ENCODE measurements at places on chromosomes 7 and 10.

DNA sequence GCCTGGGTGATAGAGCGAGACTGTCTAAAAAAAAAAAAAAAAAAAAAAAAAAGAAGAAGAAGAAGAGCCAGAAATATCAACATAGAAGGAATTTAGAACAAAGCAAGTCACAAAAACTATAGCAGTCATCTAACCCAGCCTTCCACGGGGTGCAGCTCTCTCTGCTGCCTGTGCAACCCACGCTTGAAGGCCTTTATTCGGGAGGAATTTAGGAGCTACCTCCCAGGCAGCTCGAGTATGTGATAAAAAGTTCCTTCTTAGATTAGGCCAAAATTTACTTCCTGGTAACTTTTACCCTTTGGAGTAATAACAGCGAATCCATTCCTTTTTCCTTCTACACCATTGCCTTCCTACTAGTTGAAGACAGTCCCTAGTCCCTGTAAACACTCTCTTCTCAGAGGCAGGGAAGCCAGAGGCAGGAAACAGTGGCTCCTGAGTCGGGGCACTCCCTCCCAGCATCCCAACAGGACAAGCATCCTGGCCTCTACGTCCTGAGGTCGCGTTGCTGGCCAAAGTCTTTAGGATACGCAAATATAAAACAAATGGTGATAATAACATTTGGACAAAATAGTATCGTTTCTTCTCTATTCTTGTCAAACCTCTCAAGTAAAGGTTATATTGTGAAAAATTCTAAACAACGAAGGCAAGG lies 109.3 kb upstream of the KMT2C start:
- DNase-seq: no peak

DNA sequence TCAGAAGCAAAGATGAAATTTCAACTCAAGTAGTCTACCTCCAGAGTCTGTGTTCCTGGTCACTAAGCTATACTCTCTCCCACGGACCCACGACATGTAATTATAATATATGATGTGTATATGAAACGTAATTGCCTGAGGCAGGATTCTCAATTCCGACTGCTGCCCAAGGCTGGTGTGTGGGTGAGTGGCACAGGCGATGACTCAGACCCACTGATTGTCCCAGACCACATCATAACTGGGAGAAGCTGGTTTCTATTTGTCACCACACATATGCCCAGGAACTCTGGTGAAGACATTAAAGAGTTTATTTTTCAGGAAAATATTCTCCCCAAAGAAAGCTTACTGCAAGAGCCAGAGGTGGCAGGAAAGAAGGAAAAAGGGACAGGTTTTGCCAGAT lies 219.3 kb downstream of the JAZF1 start:
- DNase-seq: no peak

DNA sequence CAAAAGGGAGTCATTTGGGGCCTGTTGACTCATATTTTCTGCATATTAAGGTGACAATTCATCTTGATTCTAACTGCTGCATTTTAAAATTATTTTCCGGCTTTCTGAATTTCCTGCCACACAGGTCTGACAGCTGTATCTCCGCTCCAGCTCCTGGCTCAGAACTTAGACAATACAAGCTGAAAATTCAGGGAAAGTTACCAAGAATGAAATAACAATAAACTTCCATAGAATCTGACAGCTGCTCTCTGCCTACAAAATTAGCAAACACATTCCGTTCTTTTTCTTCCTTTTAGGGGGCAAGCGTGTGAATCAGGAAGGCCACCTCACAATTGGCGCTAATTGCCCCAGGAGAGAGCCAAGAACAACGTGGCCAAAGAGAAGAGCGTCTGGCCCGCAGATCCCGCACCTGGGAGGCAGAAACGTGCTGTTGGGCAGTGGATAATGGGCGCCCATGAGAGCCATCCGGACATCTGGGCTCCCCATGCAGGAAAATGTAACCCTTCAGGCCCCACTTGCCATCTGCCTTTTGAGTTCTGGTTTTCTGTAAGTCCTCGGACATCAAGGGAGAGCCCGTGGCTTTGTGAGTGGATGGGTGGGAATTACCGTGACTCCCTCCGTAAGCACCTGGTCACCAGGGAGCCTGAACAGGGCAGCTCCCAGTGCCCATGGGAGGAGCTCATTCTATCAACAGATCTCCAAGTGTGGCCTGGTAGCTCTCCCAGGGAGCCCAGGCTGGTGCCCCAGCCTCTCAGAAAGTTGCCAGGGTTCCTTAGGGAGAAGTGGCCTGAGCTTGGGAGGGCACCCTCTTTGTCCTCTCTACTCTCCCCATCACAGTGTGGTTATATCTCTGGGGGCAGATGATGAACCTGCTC lies 5.0 kb downstream of the CLRN3 start:
- DNase-seq: no peak

DNA sequence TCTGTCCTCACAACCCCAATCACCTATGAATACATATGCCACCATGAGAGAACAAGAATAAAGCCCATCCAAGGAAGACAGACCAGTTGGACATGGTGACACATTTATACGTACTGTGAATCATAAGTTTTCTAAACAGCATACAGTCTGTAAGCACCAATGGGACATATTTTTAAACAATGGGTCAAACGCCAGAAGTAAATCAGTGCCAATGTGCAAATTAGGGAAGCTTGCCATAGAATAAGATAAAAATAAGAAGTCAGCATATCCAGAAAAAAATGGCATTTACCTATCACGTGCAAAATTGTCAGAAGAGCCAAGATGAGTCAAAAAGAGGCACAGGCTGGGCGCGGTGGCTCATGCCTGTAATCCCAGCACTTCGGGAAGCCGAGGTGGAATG lies 910.4 kb downstream of the SORCS1 start:
- DNase-seq: no peak

DNA sequence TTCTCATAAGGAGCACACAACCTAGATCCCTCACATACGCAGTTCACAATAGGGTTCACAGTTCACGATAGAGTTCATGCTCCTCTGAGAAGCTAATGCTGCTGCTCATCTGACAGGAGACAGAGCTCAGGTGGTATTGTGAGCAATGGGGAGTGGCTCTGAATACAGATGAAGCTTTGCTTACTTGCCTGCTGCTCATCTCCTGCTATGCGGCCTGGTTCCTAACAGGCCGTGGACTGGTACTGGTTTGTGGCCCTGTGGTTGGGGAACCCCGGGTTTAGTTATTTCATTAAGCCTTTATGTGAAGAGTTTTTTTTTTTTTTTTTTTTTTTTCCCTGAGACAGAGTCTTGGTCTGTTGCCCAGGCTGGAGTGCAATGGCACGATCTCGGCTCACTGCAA lies 19.4 kb downstream of the SLK start:
- DNase-seq: no peak

DNA sequence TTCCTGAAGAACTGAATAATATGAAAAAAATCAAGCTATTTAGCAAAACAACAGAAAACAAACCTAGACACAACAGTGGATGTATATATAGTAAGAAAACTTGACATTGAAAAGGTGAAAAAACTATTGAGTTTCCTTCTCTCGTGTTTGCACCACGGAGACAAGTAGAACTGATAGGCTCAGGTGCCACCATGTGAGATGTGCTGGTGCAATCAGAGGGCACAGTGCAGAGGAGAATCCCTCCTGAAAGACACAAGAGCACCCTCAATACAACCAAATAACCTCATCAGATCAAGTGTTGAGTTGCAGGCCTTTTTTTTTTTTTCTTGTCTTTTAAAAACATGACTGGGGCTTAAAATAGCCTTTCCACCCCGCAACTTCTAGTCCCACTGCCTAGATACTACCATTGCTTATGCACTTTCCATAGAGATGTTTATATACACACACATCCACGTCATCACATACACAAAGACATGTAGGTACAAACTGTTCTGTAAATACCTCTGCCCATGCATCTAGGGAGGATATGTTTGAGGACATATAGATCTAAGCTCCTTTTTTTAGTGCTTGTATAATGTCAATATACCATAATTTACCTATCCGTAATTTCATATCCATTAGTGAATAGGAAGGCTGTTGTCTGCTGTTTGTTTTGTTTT lies 54.1 kb downstream of the UBE2H start:
- DNase-seq: no peak

Data from hematopoietic multipotent progenitor cell treated with erythropoietin and hydrocortisone succinate and interleukin-3 and kit ligand, for 17 days (in vitro differentiated cells).